Spinal cord (tissue), 10 donors: ENCODE measurements at places on chromosomes 4 and X. TPM values are rescaled to one million over a fixed set of nuclear protein-coding genes. Genes with fewer than 3 reads are reported as not detected.

Gene GC
- total RNA-seq = 0.77 TPM

DNA sequence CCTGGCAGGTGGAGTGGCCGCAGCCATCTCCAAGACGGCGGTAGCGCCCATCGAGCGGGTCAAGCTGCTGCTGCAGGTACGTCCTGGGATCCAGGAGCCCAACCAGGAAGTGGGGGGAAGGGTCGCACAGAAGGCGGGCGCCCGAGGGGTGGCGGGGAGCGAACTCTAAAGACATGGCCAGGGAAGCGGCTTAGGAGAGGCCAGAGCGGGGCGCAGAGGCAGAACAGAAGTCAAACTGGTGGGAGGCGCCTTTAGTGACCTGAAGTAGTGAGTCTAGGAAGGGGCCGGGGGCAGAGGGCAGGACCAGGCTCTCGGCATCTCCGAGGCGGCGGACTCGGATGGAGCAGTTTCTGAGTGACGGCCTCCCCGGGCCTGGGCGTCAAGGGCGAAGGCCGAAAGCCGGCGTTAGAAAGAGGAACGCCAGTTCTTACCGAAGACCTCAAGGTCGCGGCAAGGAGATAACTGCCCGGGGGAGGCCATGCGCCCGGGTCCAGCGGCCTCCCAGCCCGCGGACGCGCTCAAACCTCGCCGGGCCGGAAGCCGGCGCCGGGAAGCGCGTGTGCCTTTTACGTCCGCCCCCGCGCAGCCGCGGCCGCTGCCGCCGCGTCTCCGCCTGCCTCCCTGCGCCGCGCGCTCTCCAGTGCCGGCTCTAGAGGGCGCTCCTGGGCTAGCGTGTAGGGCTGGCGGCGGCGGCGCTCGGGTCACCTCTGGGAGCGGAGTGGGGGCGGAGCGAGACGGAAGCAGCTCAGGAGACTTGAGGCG, 488 bp downstream of the SLC25A5 start:
- H3K36me3 ChIP-seq = peaks cover 2% of the 10 kb centered on the region
- H3K27ac ChIP-seq = peak overlapping the region; percentile 88
- no peaks in the 10 kb centered on the region for H3K27me3 ChIP-seq

Gene STK26
- 7.8 TPM for total RNA-seq

DNA sequence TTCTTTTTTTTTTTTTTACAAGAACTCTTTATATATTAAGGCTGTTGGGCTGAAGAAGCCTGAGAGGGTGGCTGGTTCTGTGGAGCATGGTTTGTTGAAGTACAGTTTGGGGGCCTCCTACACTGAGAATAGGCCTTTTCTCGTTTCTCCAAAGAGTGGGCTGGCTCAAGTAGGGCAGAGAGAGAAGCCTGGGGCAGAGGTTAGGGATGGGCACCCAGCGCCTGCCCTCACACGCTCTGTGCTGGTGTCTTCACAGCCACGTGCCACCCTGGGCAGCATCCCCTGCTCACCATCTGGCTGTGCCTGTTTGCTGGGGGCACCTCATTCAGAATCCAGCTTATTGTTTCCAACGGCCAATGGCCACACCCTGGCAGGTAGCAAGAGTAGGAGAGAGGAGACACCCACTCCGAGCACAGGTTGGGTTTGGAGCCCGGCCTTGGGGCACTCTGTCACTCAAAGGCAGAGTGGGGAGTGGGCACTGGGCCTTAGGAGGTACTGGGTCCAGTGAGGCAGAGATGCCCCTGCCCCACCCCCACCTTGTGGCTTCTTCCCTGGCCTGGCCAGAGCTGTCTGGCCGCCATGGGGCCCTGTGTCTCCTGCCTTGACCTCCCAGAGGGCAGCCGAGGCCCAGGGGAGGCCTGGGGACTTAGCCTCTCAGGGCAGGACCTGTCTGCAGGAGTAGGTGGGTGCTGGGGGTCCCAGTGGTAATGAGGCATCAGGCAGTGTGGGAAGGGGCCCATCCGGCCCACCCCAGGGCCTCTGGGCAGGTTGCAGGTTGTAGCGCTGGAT, 2.9 kb downstream of the MSANTD1 start:
- DNase-seq = no peak
- H3K36me3 ChIP-seq = peaks cover 79% of the 10 kb centered on the region
- no peak overlapping the region for H3K4me3 ChIP-seq
- no peak overlapping the region for H3K27ac ChIP-seq

DNA sequence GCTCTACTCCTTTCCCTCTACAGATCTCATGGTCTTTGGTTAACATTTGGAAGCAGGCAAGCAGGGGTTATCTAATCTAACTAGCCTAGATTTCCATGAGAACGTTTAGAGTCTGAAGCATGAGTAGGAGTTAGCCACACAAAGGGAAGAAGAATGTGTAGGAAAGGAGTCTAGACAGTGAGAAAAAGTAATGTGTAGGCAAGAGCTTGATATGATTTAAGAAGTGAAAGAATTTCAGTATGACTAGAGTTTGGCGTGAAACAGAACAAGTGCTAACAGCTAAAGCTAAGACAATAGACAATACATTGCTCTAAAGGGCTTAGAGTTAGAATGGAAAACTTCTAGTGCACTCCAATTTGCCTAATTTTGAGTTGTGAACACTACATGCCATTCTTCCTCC, 10.8 kb downstream of the CXCL8 start:
- no peaks in the 10 kb centered on the region for H3K36me3 ChIP-seq
- no peak overlapping the region for H3K4me3 ChIP-seq
- no peak overlapping the region for H3K27ac ChIP-seq

DNA sequence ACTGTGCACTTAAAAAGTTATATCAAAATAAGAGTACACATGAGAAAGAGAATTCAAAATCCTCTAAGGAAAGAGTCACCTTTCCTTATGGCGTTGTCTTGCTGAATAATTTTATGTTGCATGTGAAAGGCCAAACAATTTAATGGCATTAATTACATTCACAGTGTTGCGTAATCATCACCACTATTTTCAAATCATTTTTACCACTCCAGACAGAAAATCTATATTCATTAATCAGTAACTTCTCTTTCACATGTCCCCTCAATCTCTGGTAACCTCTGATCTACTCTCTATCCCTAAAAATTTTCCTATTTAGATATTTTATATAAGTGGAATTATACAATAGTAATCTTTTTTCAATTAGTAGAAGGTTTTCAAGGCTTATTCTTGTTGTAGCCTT, 283.0 kb downstream of the CXXC4 start:
- H3K4me3 ChIP-seq = no peak overlapping the region
- DNase-seq = no peak
- H3K4me1 ChIP-seq = no peaks in the 10 kb centered on the region
- no peaks in the 10 kb centered on the region for H3K36me3 ChIP-seq
- H3K27ac ChIP-seq = no peak overlapping the region

Gene AREG
- 0.22 TPM for total RNA-seq

Gene TKTL1
- 14.1 TPM for total RNA-seq

DNA sequence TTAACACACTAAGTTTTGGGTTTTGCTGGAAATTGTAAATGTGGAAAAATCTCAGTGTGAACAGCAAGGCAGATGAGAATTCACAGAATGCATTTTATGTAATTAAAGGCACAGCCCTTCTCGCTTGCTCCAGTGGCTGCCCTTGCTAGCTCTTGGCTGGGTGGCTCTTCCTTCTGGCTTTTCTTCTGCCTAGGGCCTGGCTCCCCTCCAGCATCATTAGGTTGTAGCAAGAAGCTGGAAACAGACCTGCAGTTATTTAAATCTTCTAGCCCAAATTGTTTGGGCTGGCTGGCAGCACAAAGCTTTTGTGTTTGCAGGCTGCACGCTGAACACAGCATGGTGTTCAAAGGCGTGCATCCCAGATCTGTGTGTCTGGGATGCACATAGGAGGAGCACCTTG, 56.5 kb downstream of the LIMCH1 start:
- H3K27me3 ChIP-seq = no peaks in the 10 kb centered on the region
- no peak overlapping the region for H3K4me3 ChIP-seq
- H3K36me3 ChIP-seq = no peaks in the 10 kb centered on the region
- peak overlapping the region; percentile 18 for H3K27ac ChIP-seq
- DNase-seq = peak; percentile 59
